ENCODE measurements at places on chromosomes 11 and 22. TPM values are rescaled to one million over a fixed set of nuclear protein-coding genes. Genes with fewer than 3 reads are reported as not detected.
A peak's percentile ranks its signal among the peaks of the same experiment; 100 is the strongest.

The MOV10L1 gene
- not detected for polyA plus RNA-seq

The NAV2 gene
- polyA plus RNA-seq, result 5.1 TPM

The OR5P2 gene
- polyA plus RNA-seq, result not detected

The BACE1 gene
- polyA plus RNA-seq, result 9.5 TPM

The ZNF280B gene
- 0.81 TPM for polyA plus RNA-seq

DNA sequence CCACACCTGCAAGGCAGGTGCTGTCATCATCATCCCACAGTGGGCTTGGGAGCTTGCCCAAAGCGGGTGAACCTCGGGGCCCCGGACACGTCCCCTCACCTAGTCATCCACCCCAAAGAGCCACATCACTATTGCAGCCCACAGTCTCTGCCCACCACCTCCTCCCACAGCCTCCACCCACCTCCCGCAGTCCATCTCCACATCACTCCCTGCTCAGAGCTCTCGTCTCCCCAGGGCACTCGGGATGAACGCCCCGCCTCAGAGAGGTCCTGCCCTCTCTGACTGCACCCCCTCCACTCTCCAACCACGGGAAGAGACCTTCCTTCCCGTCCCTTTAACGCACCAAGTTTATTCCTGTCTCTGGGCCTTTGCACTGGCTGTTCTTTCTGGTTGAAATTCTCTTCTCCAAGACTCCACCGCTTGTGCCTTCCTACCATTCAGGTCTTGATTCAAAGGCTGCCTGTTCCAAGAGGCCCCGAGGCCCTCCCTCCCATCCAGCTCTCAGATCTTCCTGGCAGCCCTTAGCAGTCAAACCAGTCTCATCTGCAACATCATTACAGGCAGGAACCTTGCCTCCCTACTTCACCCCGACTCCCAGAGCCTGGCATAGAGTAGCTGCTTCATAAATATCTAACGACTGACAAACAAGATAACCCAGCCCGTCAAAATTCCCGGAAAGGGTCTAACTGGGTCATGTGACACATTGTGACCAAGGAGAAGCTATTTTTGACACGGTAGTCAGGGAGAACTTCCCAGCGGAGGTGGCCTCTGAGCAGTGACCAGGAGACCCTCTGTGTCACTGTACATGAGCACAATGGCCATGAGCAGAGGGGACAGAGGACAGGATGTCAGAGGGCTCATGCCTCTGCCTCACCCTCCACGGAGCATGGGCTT is 11.1 kb downstream of the KCNJ4 start:
- H3K27ac ChIP-seq, result no peak overlapping the region
- H3K27me3 ChIP-seq, result no peaks in the 10 kb centered on the region
- no peaks in the 10 kb centered on the region for H3K36me3 ChIP-seq
- no peak overlapping the region for H3K4me3 ChIP-seq
- H3K4me1 ChIP-seq, result no peaks in the 10 kb centered on the region

GRCh38 chr11:66279092-66279734 is 1.2 kb downstream of the CNIH2 start:
- no peak for DNase-seq
- H3K4me3 ChIP-seq, result no peak overlapping the region
- H3K36me3 ChIP-seq, result peaks cover 22% of the 10 kb centered on the region

DNA sequence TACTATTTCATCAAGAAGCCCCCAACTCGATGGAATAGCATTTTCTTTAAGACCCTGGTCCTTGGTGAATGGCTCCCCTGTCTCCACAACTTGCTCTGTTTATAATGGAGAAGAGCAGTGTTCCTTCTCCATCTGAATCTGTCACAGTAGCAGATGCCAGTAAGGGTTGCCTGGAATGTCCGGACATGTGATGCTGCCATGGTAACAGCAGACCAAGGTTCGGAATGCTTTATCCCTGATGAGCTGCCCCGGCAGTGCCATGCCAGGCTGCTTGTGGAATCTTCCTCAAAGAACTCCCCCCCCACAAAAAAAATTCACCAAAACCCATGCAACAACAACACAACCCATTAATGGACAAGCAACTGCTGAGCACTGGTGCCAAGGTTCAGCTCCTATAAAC is 72.5 kb downstream of the KCNC1 start:
- no peak for DNase-seq
- H3K27me3 ChIP-seq, result no peaks in the 10 kb centered on the region
- H3K4me3 ChIP-seq, result no peak overlapping the region
- H3K4me1 ChIP-seq, result peaks cover 4% of the 10 kb centered on the region
- no peak overlapping the region for H3K27ac ChIP-seq

- no peak overlapping the region for H3K27ac ChIP-seq
- H3K27me3 ChIP-seq, result no peaks in the 10 kb centered on the region
- H3K4me1 ChIP-seq, result no peaks in the 10 kb centered on the region
- H3K4me3 ChIP-seq, result no peak overlapping the region
- DNase-seq, result no peak
Observed at GRCh38 chr11:125948278-125949051, 2.6 kb downstream of the VSIG10L2 start.

DNA sequence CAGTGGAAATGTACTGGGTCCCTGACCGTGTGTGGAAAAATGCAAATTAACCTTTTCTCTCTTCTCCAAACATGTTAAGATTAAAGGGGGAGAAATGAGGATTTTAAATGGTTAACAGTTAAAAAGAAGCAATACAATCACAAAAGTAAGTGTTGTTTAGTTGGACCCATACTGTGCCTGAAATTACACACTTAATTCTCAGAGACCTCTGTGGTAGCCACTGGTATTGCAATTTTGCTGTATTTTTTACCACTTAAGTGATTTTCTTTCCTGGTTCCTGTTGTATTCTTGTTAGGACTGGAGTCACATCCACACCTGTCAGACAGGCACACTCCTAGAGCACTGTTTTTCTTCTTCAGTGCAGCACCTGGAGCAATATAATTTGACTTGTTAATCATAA is 179.6 kb upstream of the PDGFD start:
- DNase-seq, result no peak
- no peaks in the 10 kb centered on the region for H3K27me3 ChIP-seq
- H3K36me3 ChIP-seq, result no peaks in the 10 kb centered on the region
- no peak overlapping the region for H3K27ac ChIP-seq
- no peaks in the 10 kb centered on the region for H3K4me1 ChIP-seq

DNA sequence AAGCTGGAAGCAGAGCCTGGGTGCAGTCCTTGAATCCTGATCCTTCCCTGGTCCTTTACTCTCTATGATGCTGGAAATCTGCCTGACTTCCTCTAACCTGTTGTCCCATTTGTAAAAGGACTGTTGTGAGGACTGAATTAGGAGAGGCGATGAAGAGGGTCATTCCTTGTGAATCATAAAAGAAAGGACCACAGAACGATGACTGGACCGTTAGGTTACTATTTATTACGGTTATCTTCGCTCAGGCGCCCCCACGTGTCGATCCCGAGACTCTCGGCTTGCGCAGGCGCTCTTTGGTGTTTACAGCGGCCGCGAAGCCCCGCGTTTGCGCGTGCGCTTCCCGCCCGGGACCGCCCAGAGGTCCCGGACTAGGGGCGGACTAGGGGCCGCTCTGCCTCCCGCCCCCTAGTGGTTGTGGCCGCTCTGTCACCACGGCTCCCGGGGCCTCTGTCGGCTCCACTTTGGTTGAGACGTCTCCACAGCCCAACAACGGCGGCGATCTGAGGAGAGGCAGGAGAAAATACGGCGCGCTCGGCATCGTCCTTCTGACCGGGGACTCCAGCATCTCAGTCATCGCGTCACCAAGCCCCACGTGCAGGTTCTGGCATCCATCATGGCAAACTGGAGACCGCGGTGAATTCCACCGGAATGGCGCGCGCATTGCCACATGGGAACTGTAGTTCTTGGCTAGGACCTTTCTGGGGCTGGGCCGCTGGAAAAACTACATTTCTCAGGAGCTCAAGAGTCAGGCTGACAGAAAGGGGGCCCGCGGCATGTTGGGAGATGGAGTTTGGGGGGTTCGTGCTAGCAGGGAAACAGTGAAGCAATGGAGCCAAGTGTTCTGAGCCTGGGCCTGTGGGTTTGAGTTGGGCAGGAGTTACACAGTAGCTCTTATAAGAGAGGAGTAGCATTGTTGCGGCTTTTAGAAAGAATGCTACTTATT is at the start of gene STARD10:
TSS of gene STARD10 (minus strand) at position 623 of the 943 bp plus-strand sequence. CDS start 12,866 bp downstream, outside the sequence.
- H3K27ac ChIP-seq, result peak within 1 kb of the TSS; percentile 85
- H3K27me3 ChIP-seq, result no peaks in the 10 kb centered on the region
- DNase-seq, result peak; percentile 97

DNA sequence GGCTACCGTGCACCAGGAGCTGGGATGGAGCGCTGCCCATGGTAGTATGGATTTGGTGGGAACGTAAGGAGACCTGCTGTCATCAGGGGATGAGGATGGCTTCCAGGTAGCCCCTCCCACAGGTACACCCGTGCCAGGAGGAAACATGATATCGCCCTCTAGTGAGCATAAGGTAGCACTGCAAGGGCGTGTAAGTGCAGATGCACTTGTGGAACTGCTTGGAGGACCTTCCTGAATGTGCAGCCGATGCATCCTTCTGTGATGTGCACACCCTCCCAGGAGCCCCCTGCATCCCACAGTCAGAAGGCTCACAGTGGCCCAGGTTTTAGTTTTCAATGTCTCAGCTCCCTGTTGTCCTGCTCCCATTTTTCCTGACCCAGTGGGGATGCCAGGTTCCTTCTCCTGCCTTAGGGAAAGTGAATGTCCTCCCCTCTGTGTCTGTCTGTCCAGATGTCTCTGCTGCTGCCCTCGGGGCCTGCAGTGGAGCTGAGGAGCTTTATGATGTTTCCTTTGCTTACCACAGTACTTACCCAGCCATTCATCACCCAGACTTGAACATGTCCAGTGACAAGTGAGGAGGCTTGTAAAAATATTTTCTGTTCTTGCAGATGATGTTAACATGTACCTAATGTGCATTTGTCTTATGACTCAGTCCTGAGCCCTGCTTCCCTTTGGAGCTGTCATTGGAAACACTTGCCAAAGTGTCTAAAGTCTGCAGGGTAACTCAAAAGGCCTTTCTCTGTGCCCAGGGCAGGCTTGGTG is 49.2 kb downstream of the DBX1 start:
- no peak overlapping the region for H3K27ac ChIP-seq
- DNase-seq, result peak; percentile 56
- no peaks in the 10 kb centered on the region for H3K27me3 ChIP-seq
- no peak overlapping the region for H3K4me3 ChIP-seq
- peaks cover 11% of the 10 kb centered on the region for H3K4me1 ChIP-seq

DNA sequence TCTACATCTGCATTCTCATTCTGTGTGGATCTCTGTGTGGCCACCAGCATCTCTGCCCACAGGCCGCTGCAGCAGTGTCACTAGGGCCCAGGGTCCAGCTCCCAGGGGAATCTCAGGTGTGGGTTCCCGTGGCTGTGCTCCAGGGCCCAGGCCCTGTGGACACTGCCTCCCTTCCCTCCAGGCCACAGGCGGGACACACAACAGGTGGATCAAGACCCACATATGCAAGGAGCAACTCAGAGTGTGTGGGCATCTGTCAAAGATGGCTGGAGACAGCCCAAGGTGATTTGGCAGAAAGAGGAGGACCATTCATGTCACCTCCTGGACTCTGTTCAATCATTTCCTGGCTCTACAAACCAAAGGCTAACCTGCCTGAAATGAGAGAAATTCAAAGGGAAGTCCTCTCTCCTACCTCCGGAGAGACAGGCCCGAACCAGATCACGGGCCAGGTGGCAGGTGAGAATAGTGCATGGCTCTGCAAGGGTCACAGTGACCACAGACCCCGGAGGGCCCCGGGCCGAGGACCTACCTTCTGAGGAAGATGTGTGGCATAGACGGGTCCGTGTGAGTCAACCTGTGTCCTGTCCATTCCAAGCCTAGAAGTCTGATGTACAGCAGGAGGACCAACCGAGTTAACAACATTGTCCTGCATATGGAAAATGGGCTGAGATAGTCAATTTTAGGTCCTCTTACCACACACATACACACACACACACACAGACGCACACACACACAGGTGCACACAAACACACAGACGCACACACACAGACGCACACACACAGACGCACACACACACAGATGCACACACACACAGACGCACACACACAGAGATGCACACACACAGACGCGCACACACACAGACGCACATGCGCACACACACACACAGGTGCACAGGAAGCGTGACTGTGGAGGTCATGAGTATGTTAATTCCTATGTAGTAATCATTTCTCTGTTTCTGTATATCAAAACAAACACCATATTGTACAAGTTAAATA is 1068.5 kb downstream of the BRD1 start:
- H3K27me3 ChIP-seq, result no peaks in the 10 kb centered on the region
- no peak overlapping the region for H3K4me3 ChIP-seq
- peak; percentile 2 for DNase-seq
- H3K36me3 ChIP-seq, result no peaks in the 10 kb centered on the region

- no peaks in the 10 kb centered on the region for H3K4me1 ChIP-seq
- no peak overlapping the region for H3K27ac ChIP-seq
- no peak for DNase-seq
- H3K36me3 ChIP-seq, result no peaks in the 10 kb centered on the region
Observed at GRCh38 chr22:49756676-49757075, 71.0 kb downstream of the BRD1 start.

DNA sequence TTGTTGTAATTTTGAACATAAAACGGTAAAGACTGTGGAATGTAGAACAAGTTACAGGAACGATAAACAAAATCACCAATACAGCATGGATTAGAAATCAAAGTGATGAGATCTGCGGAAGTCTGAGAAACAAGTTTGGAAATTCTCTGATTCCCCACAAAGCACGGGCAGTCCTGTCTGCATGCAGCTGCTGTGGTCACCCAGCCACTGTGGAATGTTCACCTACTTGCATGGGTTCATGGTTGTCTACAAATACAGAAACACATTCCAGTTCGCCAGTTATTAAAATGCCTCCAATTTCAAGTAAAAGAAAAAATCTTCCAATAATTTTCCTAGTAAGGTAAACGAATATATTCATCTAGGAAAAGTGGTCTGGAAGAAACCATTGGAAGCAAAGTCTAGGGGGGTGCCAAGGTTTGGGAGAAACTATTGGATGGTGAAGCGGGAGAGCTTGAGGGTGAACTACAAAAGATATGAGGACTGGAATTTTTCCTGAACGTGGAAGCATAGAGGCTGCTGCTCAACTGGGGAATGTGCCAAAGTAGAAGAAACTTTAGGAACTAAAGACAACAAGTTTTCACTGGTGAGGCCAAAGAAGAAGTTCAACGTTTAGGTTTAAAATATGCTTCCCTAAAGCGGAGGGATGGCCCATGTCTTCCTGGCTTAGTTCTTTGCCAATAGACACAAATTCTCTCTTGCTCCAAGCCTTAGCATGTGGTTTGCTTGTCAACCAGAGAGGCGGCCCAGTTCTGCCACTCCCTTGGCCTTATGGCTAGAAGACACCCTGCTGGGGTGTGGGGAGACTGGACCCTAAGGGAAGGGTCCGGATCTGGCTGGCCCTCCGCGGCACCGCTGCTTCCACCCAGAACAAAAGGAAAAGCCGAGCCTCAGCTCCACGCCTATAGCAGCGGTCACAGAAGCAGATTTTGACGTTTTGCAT is 70.2 kb downstream of the CTTN start:
- H3K27ac ChIP-seq, result no peak overlapping the region
- DNase-seq, result no peak
- H3K4me3 ChIP-seq, result no peak overlapping the region
- H3K36me3 ChIP-seq, result no peaks in the 10 kb centered on the region

DNA sequence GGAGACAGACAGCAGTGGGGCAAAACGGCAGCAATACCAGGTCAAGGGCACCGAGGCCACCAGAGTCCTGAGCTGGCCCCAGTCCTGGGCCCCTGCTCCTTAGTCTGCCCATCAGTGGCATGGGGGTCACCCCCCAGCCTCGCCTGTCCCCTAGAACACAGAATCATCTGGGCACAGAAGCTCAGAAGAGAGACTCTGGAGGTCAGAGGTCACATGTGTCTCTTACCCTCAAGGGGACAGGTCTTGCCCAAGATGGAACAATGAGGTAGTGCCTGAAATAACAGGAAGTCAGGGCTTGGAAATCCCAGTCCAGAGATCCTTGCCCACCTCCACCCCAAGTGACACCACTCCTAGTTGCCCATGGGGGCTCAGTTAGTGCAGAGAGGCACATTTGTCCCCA is 20.6 kb downstream of the PDE2A start:
- H3K27ac ChIP-seq, result no peak overlapping the region
- H3K36me3 ChIP-seq, result no peaks in the 10 kb centered on the region
- H3K4me3 ChIP-seq, result no peak overlapping the region
- no peak for DNase-seq
